ENCODE measurements at places on chromosomes 5 and 9.

DNA sequence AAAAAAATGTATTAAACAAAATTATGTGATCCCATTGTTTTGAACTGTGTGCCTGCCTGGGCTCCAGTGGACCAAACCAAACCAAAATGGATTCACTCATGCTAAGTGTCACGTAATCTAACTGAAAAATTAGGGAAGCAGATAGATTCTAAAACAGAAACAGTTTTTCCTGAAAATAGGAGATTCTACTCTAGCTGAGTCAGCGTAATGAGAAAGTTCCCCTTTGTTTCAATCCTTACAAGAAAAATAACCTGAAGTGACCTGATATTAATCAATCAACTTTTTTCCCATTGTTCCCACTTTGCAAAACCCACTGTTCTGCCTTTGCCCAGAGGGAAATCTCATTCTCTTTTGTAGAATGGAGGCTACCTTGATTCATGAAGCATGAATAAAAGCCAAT is 682.4 kb upstream of the CDH10 start:
- DNase-seq: no peak

DNA sequence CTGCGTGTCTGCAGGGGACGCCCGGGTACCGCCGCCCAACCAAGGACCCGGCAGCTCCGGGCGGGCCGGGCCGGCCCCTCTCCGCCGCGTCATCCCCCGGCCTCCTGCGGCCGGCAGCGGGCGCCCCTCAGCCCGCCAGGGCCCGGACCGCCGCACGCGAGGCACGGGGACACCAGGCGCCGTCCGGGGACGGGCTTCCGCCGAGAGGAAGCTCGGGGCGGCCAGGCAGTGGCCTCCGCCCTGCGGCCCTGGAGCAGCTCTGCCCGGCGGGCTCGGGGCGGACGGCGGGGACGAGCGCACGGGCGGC is 373 bp downstream of the FBXW5 start:
- DNase-seq: no peak

- no peak for DNase-seq
These were observed 318.7 kb downstream of the TMEM161B start for GRCh38 chr5:87949676-87950631.

DNA sequence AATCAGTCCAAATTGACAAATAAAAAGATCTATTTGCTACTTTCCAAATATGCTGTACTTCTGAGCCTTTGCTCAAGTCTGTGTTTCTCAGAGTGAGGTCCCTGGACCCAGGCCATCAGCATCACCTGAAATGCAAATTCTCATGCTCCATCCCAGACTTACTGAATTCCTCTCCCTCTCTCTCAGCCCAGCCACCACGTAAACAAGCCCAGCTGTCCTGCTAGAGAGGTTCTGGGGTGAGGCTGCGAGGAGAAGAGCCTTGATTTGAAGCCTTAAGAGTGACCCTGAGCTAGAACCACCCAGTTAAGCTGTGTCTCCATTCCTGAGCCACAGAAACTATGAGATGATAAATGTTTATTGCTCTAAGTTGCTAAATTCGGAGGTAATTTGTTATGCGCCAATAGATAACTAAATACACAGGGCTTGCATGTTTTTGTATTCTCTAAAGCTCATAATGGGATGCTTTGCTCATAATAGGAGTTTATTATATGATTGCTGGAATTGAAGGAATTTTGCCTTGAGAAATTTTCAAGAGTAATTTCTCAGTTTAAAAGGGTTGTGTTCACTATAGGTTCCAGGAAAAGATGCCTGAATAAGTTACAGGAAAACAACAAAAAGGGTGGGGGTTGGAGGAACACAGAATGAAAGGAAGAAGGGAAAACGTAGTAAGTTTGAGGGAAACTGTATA is 98.9 kb upstream of the SPATA31D4 start:
- no peak for DNase-seq

- no peak for DNase-seq
These were observed 806 bp upstream of the CDC42SE2 start for GRCh38 chr5:131262953-131263541.

GRCh38 chr5:17405976-17406375 is 92.1 kb upstream of the TAF11L2 start:
- DNase-seq: no peak

- no peak for DNase-seq
These were observed 23.2 kb downstream of the AHRR start for GRCh38 chr5:344668-345067.

- no peak for DNase-seq
These were observed 322.2 kb downstream of the NDUFS4 start for GRCh38 chr5:53882676-53883031.

- no peak for DNase-seq
These were observed 43.6 kb downstream of the JADE2 start for GRCh38 chr5:134568761-134569695.

DNA sequence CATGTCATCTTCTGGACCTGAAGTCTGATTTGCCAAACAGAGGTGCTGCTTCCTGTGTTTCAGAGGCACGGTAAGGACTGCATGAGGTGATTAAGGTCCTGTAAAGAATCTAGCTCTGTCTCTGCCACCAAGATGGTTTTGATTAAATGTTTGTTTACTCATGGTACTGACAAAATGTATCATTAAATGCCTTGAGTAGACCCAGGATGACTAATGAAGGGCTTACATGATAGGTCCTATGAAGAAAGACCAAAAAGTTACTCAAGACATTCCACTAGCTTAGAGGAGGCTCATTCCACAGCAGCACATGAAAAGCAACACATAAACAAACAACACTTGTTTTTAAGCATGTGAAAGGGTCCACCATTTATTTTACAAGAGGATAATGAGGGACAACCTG is 100.9 kb downstream of the BOD1 start:
- DNase-seq: no peak

GRCh38 chr5:164475339-164475977 is 970.0 kb downstream of the MAT2B start:
- DNase-seq: no peak

DNA sequence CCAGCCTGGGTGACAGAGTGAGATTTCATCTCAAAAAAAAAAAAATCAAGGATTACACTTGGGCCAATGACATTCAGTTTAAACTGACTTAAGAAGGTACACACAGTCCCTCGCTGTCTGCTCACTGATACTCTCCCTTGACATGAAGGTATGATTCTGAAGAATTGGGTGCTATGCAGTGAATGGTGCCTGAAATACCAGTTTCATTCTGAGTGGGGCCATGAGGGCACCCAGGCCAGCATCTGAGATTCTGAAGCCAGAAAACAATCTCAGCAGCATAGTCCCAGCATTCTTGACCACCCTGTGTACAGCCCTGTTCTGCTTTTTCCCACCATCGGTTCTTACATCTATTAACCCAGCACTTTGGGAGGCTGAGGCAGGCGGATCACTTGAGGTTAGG is 7.8 kb upstream of the ZNF354B start:
- no peak for DNase-seq

All from stimulated activated CD4-positive, alpha-beta T cell treated with anti-CD3 and anti-CD28 coated beads, Interleukin-15, amount 100 ng/mL, for 24 hours (primary cell).